Esophagus (tissue), 2 donors: ENCODE measurements at places on chromosomes 5 and 9. TPM values are rescaled to one million over a fixed set of nuclear protein-coding genes. Genes with fewer than 3 reads are reported as not detected.

The SPOUT1 gene
- polyA plus RNA-seq, result 23.6 TPM

The FGF18 gene
- polyA plus RNA-seq, result 0.06 TPM

The GMCL2 gene
- polyA plus RNA-seq, result not detected

The PCDHA1 gene
- polyA plus RNA-seq, result not detected

The CNTNAP3 gene
- polyA plus RNA-seq, result 5.2 TPM

The PCDHGA6 gene
- polyA plus RNA-seq, result 0.63 TPM

The ENC1 gene
- 2.0 TPM for polyA plus RNA-seq

The BRD8 gene
- polyA plus RNA-seq, result 34.7 TPM

The IL5 gene
- polyA plus RNA-seq, result not detected

The ARSI gene
- 0.77 TPM for polyA plus RNA-seq

The ZDHHC11B gene
- polyA plus RNA-seq, result 2.6 TPM

The OLFM1 gene
- polyA plus RNA-seq, result 4.8 TPM

The PRDM9 gene
- not detected for polyA plus RNA-seq

The SPINK4 gene
- not detected for polyA plus RNA-seq

The EPB41L4B gene
- polyA plus RNA-seq, result 1.3 TPM

The SPARC gene
- 12.1 TPM for polyA plus RNA-seq

The CEL gene
- 3.3 TPM for polyA plus RNA-seq

The PROB1 gene
- 0.48 TPM for polyA plus RNA-seq

The NDUFS4 gene
- polyA plus RNA-seq, result 90.3 TPM

The EIF4EBP3 gene
- polyA plus RNA-seq, result 38.2 TPM

The MAMDC2 gene
- polyA plus RNA-seq, result 3.3 TPM

The IFNA13 gene
- polyA plus RNA-seq, result not detected

The FBXL7 gene
- 1.8 TPM for polyA plus RNA-seq

The SLC6A7 gene
- polyA plus RNA-seq, result not detected

The RASEF gene
- 3.8 TPM for polyA plus RNA-seq

The LECT2 gene
- polyA plus RNA-seq, result not detected
